ENCODE measurements at places on chromosomes 12 and 14.

DNA sequence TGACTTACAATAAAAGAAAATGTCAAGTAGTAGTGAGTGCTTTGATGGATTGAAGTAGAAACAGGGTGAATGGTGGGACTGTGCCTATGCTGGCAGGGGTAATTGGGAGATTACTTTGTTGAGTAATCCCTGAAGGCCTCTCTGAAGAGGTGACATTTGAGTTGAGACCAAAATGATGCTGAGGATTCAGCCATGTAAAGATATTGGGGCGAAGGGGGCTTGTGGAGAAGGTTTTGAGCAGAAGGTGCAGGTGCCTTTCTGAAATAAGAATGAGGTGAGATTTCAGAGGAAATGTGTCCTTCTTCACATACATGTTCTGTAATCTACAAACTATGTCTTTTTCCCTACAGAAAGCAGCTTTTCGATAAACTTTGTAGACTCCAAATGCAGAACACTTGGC, 8.0 kb downstream of the GNG2 start:
- no peak for DNase-seq

DNA sequence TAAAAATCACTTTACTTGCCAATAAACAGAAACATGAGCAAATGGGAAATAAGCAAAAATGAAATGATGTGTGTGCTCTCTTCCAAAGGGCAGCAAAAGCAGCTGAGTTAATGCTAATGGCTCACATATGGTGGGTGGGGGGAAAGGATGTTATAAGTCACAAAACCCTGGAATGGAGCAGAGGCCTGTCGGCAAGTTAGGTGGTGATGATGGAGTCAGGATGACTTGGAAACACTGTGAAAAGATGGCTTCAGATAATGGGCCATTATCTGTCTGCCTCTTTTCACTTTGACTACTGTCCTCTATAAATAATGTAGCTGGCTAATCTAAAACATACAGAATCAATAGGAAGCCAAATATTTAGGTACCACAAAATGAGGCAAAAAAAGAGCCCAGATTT, 228.7 kb downstream of the APAF1 start:
- no peak for DNase-seq

GRCh38 chr12:64998371-64999147, 122.5 kb downstream of the WIF1 start:
- DNase-seq = no peak

GRCh38 chr14:50999726-51000125, 55.4 kb upstream of the PYGL start:
- no peak for DNase-seq

DNA sequence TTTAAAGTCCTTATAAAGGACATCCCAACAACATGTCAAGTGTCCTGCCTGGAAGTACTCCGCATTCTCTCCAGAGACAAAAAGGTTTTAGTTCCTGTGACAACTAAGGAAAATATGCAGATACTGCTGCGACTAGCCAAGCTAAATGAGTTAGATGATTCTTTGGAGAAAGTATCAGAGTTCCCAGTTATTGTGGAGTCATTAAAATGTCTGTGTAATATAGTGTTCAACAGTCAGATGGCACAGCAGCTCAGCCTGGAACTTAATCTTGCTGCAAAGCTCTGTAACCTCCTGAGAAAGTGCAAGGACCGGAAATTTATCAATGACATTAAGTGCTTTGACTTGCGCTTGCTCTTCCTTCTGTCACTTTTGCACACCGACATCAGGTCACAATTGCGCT, 40.2 kb downstream of the RIC8B start:
- no peak for DNase-seq

GRCh38 chr12:123037791-123038190, 57.3 kb downstream of the ARL6IP4 start:
- DNase-seq = no peak

DNA sequence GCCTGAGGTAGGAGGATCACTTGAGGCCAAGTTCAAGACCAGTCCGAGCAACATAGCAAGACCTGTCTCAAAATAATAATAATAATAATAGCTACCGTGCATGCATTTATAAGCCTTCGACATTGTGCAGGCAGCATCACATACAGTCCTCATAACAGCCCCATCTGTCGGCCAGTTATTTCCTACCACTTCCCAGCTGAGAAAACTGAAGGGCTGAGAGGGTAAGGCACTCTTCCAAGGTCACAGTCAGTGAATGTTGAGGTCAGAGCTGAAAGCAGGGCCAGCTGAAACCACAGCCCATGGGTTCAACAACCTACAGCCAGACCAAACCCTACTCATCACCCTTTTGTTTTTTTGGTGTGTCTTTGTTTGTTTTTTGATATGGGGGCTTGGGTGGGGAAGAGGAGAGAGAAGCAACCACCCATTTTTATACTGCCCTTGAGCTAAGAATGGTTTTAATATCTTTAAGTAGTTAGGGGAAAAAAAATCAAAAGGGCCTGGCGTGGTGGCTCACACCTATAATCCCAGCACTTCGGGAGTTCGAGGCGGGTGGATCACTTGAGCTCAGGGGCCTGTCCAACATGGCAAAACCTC, 16.8 kb upstream of the ITPK1 start:
- DNase-seq = no peak

GRCh38 chr12:12896260-12896659, 4.9 kb downstream of the GPRC5A start:
- no peak for DNase-seq

GRCh38 chr12:77087427-77087826, 22.1 kb upstream of the E2F7 start:
- DNase-seq = no peak

GRCh38 chr12:21521541-21521940, 4.6 kb upstream of the SPX start:
- no peak for DNase-seq

DNA sequence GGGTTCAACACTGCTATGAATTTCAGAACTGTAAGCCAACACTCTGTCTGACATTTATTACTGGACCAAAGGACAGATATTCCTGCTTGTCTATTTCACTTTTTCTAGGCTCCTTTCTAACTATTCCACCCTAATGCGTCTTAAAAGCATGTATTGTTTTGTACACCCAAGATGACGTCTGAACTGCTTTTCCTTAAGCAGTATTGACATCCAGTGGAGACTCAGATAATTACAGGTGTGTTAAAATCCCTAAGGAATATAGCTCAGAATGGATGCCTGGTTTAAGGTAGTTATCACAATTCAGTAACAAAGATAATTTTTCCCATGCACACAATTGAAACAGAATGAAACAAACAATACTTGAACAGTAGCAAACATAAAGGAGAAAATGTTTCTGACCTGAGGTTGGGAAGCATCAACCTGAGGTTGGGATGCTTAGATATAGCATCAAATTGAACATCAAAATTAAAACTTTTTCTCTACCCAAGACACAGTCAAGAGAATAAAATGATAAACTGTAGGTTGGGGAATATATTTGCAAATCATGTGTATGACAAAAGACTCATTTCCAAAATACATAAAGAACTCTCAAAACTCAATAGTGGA, 93.7 kb upstream of the PTPRR start:
- peak; percentile 21 for DNase-seq

DNA sequence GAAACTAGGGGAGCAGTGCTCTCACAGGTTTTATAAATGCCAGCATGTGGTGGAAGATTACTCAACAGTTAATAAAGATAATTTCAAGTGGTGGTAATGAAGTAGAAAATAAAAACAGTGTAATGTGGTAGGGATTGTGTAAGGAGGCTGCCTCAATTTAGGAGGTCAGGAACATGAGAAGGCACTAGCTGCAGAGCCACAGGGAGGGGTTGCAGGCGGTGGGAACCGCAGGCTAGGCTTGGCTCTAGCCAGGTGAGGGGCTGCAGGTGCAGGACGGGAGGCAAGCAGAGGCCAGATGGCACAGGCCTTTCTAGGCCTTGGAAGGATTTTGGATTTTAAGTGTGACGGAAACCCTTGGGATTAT, 768 bp downstream of the METTL25 start:
- DNase-seq = no peak

GRCh38 chr12:42961395-42961794, 371.8 kb upstream of the PRICKLE1 start:
- DNase-seq = peak; percentile 94

DNA sequence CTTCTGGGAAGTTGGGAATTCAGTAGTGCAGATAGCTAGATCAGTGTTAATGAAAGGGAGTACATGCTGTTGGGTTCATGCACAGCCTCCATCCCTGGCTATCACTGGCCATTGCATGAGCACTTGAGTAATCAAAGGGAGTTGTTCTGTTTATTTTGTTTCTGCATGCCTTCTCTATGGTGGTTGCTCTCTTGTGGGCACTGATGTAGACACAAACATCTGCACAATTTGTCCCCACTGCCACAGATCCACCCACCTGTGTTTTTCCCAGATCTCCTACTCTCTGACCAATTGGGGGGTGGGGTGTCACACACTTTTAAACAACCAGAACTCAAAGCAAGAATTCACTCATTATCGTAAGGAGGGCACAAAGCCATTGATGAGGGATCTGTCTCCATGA, 89.7 kb upstream of the DHRS4 start:
- DNase-seq = no peak

DNA sequence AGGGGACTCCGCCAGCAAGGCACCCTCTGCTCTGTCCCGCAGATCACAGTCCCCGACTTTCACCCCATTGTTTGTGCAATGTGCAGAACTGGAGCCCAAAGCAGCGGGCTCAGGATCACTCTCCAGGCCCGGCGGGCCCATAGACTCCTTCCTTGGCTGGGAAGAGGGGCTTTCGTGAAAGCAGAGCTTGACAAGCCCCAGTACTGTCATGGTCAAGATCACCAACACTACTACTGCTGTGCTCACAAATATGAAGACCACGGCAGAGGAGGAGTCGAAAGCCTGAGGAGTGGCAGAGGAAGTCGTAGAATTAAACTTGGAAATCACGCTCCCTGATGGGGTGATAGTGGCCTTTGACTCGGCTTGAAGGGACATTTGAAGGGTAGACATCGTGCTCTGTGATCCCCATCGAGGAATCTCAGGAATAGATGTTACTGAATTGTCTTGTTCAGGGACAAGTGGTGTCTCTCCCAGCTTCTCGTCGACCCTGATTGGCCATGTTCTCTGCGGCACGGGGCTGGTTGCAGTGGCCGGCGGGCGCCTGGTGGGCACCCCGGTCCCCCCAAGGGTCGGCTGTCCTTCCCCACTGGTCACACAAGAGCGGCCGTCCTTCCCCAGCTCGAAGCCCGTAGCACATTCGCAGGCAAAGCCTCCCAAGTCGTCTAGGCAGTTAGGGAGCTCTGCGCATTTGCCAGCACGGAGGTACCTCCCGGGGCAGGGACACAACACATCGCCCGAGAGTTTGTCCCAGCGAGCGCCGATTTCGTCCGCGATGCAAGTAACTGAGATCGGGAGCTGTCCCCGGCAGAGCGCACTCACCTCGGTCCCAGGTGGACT, 1.1 kb downstream of the CLEC14A start:
- no peak for DNase-seq

- DNase-seq = no peak
Observed at GRCh38 chr14:99079061-99079727, 192.8 kb downstream of the BCL11B start.

DNA sequence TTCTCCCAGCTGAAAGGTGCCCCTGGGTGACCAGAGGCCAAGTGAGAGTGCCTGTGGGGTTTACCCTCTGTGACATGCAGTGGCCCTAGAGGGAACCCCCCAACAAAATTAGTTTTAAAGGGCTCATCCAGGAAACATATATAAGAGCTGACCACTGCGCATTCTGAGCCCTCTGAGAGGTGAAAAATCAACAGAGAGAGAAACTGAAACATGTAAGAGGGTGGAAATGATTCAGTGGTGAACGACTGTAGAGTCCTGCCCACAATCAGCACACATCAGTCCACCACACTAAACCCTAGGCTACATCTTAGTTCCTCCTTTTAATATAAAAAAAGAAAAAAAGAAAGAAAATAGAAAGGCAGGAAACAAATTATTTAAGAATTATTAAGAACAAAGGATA, 21.0 kb upstream of the ACSM4 start:
- DNase-seq = no peak

- DNase-seq = no peak
Observed at GRCh38 chr14:72420749-72421474, 473.0 kb downstream of the DPF3 start.

GRCh38 chr14:83300476-83301064, 1766.9 kb upstream of the SEL1L start:
- peak; percentile 45 for DNase-seq

GRCh38 chr14:75648066-75648838, 12.4 kb downstream of the ERG28 start:
- DNase-seq = peak; percentile 56

DNA sequence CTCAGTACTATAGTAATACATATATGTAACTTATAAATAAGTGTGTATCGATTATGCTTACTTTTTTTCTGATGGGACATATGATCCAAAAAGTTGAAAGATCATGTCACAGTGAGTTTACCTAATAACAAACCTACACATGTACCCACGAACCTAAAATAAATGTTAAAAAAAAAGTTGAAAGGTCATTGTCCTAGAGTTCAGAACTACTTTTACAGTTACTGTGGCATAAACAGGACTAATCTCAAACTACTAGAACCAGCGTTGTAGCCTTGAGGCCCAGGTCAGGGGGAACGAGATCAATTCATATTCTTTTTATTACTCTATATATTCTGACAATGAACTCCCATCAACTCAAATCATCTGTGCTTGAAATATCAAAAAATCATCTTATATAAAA, 81.8 kb downstream of the ITPR2 start:
- DNase-seq = no peak

GRCh38 chr14:32332415-32333316, 3.6 kb downstream of the AKAP6 start:
- no peak for DNase-seq

- no peak for DNase-seq
Observed at GRCh38 chr12:54352022-54352531, 12.2 kb downstream of the GPR84 start.

DNA sequence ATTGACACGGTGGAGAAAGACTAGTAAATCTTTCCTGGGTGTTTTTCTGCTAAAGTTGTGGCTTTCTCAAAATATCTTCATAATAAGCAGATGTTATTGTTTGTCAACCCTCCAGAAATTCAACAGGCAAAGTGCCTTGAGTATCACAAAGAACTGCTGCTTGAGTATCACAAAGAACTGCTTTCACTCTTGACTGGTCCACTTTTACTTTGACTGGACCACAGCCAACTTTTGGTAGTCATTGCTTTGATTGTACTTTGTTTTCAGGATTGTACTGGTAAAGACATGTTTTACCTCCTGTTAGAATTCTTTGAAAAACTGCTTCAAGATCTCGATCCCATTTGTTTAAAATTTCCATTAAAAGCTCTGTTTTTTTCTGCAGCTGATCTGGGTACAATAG, 62.6 kb downstream of the PDZRN4 start:
- no peak for DNase-seq

DNA sequence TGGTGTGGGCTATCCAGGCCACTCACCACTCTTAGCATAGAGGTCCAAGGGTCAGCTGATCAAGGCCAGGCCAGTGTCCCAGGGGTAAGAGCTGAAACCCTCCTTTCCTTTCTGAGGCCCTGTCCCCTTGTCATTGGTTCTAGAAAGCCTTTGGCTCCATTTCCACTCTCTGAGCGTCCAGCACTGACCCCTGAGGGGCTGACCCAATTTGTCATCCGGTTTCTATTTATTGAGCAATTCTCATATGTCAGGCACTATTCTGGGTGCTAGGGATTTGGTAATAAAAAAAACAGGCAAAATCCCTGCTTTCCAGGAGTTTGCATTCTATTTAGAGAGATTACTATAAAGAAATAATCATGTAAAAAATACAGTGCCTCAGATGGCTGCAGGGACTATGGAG, 3.4 kb downstream of the KRT77 start:
- no peak for DNase-seq

Data from retinal pigment epithelial cell (primary cell).